ENCODE measurements at places on chromosomes 1 and 21.

DNA sequence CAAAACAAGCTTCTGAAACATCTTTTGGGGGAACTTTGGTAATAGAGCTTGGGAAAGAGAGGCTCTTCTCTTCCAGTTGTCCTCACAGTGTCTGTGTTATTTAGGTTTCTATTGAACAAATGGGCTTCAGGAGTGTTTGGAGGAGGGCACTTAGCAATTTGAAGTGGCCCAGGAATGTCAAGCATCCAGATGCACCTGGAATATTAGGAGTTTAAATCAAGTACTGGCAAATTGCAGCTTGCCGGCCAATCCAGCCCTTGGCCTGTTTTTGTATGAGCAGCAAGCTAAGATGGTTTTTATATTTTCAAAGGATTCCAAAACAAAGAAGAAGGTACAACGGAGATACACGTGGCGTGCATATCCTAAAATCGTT lies 94.7 kb downstream of the CCDC185 start:
- no peak overlapping the region for H3K27ac ChIP-seq
- no peak overlapping the region for H3K4me3 ChIP-seq
- no peaks in the 10 kb centered on the region for H3K36me3 ChIP-seq
- no peak for DNase-seq
- H3K4me1 ChIP-seq: peaks cover 3% of the 10 kb centered on the region

- H3K27me3 ChIP-seq: no peaks in the 10 kb centered on the region
- H3K36me3 ChIP-seq: no peaks in the 10 kb centered on the region
- H3K27ac ChIP-seq: no peak overlapping the region
- H3K4me3 ChIP-seq: no peak overlapping the region
- H3K4me1 ChIP-seq: no peaks in the 10 kb centered on the region
Measured at GRCh38 chr21:21268061-21268471, 269.9 kb downstream of the NCAM2 start.

DNA sequence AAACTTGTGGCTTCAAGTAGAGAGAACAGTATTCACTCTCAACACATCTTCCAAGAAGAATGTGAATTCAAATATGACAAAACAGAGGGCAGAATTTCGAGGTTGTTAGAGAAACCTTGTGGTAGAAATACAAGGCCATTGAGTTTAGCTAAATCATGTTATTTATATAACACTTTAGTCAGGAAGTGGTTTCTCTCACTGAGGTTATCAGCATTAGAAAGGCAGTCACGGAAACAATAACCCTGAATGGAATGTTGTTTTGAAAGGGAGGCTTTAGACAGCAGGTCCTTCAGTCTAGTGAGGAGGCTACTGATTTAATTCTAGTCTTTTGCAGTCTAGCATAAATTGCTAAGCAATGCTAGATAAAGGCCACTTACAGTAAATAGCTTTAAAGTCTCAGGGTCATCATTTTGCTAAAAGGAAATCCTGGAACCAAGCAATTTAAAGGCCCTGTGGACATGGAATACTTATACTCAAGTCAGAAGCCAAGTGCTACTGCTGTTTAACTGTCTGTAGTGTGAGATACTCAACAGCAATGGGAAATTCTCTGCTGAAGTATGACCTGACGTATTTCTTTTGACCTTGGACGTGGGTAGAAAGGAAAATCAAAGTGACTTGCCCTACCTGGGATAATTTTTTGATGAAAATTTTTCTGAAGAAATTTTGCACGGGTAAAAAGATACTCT lies 89.0 kb upstream of the CHODL start:
- H3K36me3 ChIP-seq: no peaks in the 10 kb centered on the region
- peak overlapping the region; percentile 11 for H3K27ac ChIP-seq
- peak overlapping the region; percentile 36 for H3K4me3 ChIP-seq

DNA sequence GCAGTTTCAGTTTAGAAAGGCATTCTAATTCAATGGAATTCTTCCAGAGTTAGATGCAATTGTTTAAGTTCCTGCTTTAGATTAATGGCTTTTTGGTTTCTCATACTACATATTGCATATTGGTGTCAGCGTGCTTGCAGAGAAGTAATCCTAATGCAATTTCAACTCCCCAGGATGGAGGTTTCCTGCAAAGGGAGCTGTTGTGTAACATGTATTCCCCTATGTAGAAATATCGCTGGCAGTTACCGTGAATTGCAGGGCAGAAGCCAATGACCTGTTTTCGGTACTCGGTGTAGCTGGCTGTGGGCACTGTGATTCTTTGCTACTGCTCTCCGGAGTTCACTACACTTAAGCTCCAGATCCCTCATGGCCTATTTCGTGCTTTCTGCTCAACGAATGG lies 256.1 kb upstream of the PTBP2 start:
- no peaks in the 10 kb centered on the region for H3K27me3 ChIP-seq
- no peaks in the 10 kb centered on the region for H3K36me3 ChIP-seq
- H3K4me1 ChIP-seq: no peaks in the 10 kb centered on the region
- DNase-seq: no peak
- H3K4me3 ChIP-seq: no peak overlapping the region
- H3K27ac ChIP-seq: no peak overlapping the region

DNA sequence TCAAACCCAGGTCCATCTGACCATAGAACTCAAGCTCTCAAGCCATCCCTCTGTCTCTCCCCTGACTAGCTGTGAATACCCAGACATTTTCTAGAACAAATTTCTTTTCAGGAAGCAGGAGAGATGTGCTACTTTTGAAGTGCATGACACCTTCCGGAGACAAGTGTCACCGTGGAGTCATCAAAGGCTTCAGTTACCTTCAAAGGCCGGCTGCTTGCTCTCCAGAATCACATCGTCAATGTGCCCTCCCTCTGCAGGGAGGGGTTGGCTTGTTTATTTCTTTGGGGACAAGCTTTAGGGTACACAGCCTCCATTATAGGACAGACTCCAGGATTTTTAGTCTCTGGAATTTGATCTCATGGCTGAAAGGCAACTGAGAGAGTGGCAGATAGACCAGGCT lies 37.7 kb upstream of the IGSF21 start:
- H3K27me3 ChIP-seq: peaks cover 35% of the 10 kb centered on the region
- no peak for DNase-seq
- H3K4me3 ChIP-seq: no peak overlapping the region
- H3K27ac ChIP-seq: no peak overlapping the region

DNA sequence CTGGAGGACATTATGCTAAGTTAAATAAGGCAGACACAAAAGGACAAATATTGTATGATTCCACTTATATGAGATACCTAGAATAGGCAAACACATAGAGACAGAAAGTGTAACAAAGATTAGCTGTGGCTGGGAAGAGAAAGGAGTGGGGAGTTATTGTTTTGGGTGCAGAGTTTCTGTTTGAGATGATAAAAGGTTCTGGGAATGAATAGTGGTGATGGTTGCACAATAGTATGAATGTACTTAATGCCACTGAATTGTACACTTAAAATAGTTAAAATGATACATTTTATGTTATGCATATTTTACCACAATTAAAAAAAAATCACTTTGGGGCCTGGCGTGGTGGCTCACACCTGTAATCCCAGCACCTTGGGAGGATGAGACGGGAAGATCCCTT lies 21.2 kb upstream of the ERO1B start:
- H3K4me1 ChIP-seq: no peaks in the 10 kb centered on the region
- no peak overlapping the region for H3K27ac ChIP-seq
- no peak for DNase-seq

DNA sequence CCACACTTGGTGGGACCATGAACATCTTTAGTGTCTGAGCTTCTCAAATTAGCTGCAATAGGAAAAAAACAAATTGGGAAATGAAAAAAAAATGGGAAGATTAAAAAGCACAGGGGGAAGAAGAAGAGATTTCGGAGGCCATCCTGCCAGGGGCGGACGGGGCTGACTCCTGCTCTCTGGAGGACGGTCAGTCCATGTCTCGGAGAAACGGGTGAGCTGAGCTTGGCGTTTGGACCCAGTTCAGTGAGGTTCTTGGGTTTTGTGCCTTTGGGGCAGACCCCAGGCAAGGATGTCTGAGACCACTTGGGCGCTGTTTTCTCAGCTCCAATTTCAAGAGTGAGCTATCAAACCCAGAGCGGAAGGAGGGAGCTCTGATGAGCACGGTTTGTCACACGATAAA lies 123.9 kb downstream of the PRDM2 start:
- H3K4me1 ChIP-seq: no peaks in the 10 kb centered on the region
- H3K27ac ChIP-seq: no peak overlapping the region
- H3K4me3 ChIP-seq: no peak overlapping the region
- no peaks in the 10 kb centered on the region for H3K27me3 ChIP-seq
- DNase-seq: no peak
- H3K36me3 ChIP-seq: peaks cover 7% of the 10 kb centered on the region

DNA sequence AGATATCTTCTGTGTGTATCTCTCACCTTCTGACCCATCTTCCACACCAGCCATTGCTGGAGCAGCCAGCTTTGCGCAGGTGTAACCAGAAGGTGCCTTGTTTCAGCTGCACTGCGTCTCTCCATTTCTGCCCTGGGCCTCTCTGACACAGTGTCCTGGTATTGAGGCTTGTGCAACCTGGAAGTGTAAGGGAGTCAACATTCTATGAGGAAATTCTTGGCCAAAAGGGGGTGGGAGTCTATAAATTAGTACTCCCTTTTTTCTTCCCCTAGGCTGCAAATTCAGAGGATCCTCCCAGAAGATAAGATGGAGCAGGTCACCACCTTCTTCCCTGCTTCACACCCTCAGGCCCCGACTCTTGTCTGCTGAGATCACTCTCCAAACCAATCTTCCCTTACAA lies 109.1 kb downstream of the MRPS6 start:
- no peak overlapping the region for H3K27ac ChIP-seq
- H3K4me3 ChIP-seq: no peak overlapping the region
- no peaks in the 10 kb centered on the region for H3K36me3 ChIP-seq
- no peaks in the 10 kb centered on the region for H3K27me3 ChIP-seq
- no peak for DNase-seq
- H3K4me1 ChIP-seq: no peaks in the 10 kb centered on the region

GRCh38 chr1:171438441-171438840 lies 46.9 kb upstream of the PRRC2C start:
- no peaks in the 10 kb centered on the region for H3K36me3 ChIP-seq
- H3K27me3 ChIP-seq: peaks cover 10% of the 10 kb centered on the region
- H3K4me1 ChIP-seq: no peaks in the 10 kb centered on the region
- H3K27ac ChIP-seq: no peak overlapping the region
- H3K4me3 ChIP-seq: no peak overlapping the region
- no peak for DNase-seq

GRCh38 chr1:116374353-116375147 lies 1.5 kb downstream of the ATP1A1 start:
- peaks cover 47% of the 10 kb centered on the region for H3K36me3 ChIP-seq
- H3K27me3 ChIP-seq: no peaks in the 10 kb centered on the region
- peaks cover 54% of the 10 kb centered on the region for H3K4me1 ChIP-seq
- DNase-seq: peak; percentile 25

DNA sequence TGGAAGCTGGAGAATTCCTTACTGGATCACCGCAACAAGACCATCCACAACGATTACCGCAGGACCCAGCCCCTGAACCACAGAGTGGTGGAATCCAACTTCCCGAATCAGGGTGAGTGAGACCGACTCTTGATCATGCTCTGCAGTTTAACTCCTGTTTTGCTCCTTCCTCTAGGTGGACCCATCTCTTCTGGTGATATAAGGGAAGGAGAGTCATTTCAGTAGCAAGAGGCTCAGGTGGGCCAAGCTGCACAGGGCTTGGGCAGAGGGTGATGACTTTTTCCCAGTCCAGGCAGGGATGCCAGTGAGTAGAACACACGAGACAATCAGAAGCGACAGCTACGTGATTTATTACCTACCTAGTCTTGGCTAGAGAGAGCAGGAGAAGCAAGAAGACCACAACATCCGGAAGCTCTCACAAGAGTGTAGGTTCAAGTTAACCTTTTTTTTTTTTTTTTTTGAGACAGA lies 25.2 kb downstream of the CA6 start:
- no peaks in the 10 kb centered on the region for H3K27me3 ChIP-seq
- peak; percentile 28 for DNase-seq
- H3K36me3 ChIP-seq: no peaks in the 10 kb centered on the region
- peak overlapping the region; percentile 75 for H3K4me3 ChIP-seq
- no peak overlapping the region for H3K27ac ChIP-seq
- H3K4me1 ChIP-seq: peaks cover 15% of the 10 kb centered on the region

DNA sequence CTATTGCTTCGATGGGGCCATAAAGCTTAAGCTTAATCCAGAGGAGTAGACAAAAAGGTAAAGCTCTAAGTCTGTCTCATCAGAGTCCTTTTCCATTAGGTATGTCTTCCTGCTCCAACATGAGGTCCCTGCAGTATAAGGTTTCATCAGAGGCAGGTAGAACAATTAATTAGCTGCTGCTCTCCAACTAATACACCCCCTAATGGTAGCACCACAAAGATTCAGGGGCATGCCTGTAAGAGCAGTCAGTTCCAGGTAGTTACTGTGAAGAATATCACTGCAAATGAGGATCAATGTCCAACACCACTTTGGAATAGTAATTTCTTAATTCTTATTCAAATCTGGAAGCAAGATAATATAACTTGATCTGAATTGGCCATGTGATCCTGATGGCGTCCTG lies 160.3 kb upstream of the ESRRG start:
- no peak for DNase-seq
- no peak overlapping the region for H3K4me3 ChIP-seq
- H3K27ac ChIP-seq: no peak overlapping the region
- H3K4me1 ChIP-seq: no peaks in the 10 kb centered on the region
- no peaks in the 10 kb centered on the region for H3K36me3 ChIP-seq

DNA sequence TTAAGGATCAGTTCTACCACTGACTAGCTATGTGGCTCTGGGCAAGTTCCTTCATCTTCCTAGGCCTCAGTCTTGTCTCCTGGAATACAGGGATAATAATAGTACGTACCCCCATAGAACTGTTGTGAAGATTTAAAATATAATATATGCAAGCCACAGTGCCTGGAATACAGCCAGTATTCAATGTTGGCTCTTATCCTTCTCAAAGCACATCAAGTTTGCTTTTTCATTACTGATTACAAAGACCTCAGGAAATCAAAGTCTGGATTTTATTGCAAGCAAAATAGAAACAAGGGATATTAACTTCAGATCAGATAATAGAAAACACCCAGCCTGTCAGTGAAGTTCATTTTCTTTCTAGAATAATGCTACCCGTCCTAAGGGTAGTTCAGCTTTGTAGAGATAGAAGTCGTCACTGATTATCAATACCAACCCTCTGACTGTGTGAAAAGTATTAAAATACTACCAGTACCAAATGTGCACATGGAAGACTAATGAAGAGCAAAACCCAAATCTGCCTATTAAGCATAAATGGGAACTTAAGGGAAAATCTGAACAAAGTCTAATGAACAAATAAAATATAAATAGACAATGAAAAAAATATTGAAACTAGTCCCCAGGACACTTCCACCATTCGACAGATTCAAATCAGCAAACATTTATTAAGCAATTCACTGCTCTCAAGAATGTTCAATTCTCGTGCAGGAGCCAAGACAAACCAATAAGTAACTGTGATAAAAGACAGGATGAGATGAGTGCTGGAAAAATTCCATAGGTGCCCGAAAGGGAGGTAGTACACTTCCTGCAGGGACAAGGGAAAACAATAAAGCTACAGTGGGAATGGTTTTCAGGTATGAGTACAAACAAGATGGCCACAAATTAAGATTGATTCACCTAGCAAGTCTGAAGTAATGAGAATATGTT lies 206.2 kb downstream of the SMYD3 start:
- H3K4me3 ChIP-seq: no peak overlapping the region
- peaks cover 6% of the 10 kb centered on the region for H3K4me1 ChIP-seq
- DNase-seq: no peak

- no peaks in the 10 kb centered on the region for H3K27me3 ChIP-seq
- no peak for DNase-seq
- H3K4me1 ChIP-seq: no peaks in the 10 kb centered on the region
Measured at GRCh38 chr21:37984416-37984815, 68.2 kb upstream of the KCNJ6 start.
